ENCODE measurements at places on chromosomes 3 and 15.
A peak's percentile ranks its signal among the peaks of the same experiment; 100 is the strongest.

- DNase-seq, result no peak
Observed at GRCh38 chr3:176313426-176313825, 883.9 kb downstream of the TBL1XR1 start.

- DNase-seq, result no peak
Observed at GRCh38 chr15:27358751-27359434, 387.9 kb downstream of the GABRG3 start.

DNA sequence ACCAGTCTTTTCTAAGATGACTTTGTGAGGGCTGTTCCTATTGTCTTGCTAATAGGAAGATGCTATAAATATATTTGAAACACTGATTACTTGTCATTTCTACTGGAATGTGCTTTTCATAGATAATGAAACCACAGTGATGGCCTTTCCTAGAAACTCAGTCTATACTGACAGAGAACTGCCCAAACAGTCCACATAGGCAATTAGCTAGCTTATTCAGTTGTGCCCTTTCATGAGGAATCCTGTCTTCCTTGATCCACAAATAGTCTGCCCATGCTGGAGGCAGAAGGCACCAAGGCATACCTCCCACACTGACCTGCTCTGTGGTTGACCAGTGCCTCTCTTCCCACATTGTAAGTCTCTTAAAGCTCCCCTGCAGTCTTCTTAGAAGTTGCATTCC, 135.9 kb downstream of the CMSS1 start:
- no peak for DNase-seq

DNA sequence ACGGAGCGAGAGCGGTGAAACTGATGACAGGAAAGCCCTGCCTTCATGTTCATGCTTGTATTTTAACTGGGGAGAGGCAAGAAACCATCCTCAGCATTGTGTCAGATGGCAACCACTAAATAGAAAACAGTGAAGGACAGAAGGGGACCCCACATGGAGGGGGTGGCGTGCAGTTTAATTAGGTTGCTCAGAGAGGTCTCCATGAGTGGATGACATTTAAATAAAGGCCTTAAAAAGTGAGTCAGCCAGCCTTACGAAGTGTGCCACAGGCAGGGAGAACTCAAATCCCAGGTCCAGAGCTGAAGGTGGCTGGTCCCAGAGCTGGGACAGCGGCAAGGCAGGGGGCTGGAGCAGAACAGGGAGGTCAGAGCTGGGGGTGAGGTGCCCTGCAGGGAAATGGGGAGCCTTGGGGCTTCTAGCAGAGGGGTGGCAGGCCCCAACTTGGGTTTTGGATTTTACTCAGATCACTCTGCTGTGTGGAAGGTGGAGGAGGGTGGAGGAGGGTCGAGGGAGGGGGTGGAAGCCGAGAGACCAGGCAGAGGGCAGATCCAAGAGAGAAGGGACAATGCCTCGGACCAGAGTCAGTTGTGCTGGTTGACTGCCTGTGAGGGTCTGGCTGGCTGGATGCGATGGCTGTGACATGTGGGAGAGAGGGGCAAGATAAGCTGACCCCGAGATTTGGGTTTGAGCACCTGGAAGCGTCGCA, 73.7 kb downstream of the KLF13 start:
- DNase-seq, result no peak

DNA sequence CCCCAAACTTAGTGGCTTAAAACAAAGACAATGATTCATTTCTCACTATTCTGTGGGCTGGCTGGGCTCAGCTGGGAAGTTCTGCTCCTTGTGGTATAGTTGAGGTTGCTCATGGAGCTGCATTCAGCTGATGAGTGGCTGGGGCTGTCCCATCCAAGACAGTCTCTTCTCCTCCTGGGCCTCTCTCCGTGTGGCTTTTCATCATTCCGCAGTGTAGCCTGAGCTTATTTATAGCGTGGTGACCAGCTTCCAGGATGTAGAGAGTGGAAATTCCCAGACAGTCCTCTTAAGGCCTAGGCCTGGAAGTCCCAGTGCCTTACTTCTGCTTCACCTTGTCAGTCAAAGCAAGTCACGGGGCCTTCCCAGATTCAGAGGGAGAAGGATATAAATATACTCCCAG, 136.7 kb upstream of the DAZL start:
- no peak for DNase-seq

- no peak for DNase-seq
Observed at GRCh38 chr3:169662843-169663160, 710 bp downstream of the MECOM start.

GRCh38 chr3:103247459-103247858, 812.6 kb downstream of the ZPLD1 start:
- no peak for DNase-seq

DNA sequence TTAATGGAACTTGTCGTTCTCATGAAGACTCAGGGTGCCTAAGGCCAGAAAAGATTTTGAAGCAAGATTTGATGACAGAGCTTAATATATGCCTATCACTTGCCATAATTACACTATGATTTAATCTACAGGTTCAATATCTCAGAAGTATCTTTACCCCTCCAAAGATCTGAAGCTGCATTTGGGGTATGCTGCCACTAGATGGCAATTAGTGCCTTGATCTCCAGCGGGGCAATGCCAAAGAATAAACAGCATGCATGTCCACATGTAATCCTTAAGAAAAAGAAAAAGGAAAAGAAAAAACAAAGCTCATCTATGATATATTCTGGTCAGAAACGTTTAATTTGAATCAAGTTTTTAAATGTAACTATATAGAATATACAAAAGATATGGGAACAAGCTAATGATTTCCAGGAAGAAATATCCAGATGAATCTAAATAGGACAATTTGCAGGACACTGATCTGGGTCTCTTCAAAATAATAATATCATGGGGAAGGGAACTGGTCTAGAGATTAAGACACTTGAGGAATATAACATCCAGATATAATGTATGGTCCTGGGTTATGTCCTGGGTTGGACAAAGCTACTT, 55.0 kb upstream of the SOX14 start:
- peak; percentile 6 for DNase-seq

DNA sequence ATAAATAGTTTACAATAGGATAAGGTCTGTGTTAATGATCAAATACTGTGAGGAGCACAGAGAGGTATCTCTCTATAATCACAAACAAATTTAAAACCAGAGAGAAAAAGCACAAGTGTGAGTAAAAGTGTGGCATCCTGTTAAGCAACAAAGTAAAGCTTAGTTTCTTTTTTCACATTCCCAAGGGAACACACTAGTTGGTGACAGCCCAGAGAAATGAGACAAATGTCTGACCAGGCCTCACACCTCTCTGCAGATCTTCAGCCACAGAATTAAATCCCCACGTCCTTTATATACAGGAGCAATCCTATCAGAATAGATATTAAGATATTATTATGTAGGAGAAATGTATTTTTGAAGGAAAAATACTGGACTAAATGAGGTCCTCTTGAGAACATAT, 2.7 kb downstream of the FBN1 start:
- DNase-seq, result no peak

DNA sequence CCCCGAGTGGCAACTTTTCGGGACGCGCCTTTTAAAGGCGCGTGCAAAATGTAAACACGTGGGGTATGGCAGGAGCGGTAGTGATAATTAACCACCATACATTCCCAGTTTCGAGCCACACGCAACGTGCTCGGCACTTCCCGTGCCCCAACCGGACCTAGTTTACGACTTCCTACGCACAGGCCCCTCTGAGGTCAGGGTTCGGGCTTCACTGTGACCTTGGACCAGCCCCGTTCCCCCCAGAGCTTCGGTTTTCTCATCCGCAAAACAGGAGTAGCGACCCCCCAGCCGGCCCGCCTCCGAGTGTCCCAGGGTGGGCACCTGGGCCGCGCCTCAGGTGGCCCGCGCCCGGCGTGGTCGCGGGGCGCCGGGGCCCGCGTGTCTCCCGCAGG, 451 bp downstream of the CHCHD4 start:
- DNase-seq, result peak; percentile 68

- DNase-seq, result no peak
Observed at GRCh38 chr3:118480101-118480860, 554.4 kb downstream of the IGSF11 start.

DNA sequence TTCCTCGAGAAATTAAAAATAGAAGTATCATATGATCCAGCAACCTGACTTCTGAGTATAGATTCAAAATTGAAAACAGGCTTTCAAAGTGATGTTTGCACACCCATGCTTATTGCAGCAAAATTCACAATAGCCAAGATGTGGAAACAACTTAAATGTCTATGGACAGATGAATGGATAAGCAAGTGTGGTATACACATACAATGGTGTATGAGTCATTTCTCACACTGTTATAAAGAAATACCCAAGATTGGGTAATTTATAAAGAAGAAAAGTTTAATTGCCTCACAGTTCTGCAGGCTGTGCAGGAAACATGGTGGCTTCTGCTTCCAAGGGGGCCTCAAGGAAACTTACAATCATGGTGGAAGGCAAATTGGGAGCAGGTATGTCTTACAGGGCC, 100.8 kb downstream of the KLF13 start:
- DNase-seq, result no peak

GRCh38 chr3:134749802-134750553, 45.1 kb upstream of the EPHB1 start:
- DNase-seq, result no peak

DNA sequence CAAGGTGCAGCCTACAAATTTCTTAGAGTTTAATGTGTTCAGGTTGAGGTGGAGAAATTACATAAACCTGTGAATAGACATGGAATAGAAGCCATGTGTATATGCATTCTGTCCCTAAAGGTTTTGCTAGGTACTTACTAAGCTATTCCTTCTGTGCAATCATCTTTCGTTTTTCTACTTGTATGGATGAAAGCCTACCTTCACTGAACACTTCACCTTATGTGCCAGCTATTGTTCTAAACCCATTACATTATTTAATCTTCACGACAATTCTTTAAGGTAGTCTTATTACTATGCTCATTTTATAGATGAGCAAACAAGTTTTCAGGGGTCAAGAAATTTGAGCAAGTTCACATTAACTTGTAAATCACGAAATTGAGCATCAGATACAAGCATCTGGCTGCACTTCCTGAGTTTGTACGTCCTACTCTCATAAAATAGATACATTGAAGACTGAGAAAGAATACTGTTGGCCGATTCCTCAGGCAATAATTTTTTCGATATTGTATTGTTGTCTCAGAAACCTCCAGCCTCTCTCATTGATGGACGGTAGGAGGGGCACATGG, 635 bp upstream of the RCN2 start:
- no peak for DNase-seq

- no peak for DNase-seq
Observed at GRCh38 chr15:71889385-71889784, 79.0 kb downstream of the NR2E3 start.

- no peak for DNase-seq
Observed at GRCh38 chr15:100033140-100033857, 300.1 kb upstream of the LYSMD4 start.

GRCh38 chr3:133531981-133532380, 41.5 kb upstream of the CDV3 start:
- DNase-seq, result no peak

- DNase-seq, result no peak
Observed at GRCh38 chr3:24483873-24484272, 10.8 kb downstream of the THRB start.

- no peak for DNase-seq
Observed at GRCh38 chr3:112013784-112014143, 15.0 kb downstream of the TAGLN3 start.

DNA sequence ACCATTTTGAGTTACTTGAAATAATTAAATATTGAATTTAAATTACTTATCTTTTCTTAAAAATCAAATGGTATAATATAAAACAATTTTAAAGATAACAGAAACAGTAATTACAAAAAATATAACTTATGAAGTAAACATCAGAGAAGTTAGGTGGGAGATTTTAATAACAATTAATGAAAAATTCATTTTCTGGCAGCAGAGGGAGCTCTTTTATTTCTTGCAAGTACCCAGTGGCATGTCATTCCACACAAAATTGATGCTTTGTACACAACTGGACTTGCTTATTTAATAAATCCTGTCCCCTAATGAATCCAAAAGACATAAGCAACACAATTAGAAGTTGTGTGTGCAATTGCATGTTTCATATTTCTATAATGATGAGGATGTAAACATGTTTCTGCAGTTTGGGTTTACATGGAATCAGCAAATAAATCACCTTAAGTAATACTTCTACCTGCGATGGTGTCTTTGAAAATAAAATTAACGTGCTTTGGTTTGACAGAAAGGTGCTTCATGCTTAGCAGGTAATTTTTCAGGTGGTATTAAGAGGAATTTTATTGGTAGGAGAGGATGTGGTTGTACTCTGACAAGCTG, 861.3 kb downstream of the ZPLD1 start:
- no peak for DNase-seq

DNA sequence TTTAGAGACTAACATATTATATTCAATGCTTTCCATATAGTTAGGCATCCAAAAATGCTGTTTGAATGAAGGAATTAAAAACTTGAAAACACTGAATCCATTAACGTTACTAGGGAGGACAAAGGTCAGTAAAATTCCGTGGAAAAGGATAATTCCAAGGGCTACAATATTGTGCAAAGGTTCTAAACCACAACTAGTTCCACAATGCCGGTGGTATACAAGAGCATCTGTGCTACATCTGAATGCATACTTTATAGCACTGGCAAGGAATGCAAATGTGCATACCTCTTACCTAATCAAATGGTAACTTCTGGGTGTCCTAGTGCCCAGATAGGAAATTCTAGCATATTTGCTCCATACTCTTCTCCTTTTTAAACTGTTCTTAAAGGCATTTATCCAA, 2.2 kb downstream of the ICE2 start:
- DNase-seq, result no peak

GRCh38 chr3:171533702-171534101, 73.5 kb upstream of the TNIK start:
- no peak for DNase-seq

- peak; percentile 56 for DNase-seq
Observed at GRCh38 chr3:16297997-16298885, 33.2 kb downstream of the OXNAD1 start.

DNA sequence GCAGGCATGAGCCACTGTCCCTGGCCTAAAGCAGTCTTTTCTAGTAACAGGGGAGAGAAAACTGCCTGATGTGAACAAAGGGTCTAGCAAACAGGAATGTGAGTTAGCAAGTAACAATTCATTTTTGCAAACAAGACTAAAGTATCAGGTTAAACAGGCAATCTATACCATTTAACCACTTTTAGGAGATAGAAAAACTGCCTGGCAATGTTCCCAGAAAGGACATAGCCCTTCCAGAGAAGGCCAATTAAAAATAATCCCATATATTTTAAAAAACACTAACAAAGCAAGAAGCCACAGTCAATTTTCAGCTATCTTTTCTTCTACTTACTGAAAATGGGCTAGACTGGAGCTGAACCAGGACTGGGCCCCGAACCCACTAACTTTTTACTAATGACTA, 6.3 kb downstream of the RBSN start:
- DNase-seq, result no peak

DNA sequence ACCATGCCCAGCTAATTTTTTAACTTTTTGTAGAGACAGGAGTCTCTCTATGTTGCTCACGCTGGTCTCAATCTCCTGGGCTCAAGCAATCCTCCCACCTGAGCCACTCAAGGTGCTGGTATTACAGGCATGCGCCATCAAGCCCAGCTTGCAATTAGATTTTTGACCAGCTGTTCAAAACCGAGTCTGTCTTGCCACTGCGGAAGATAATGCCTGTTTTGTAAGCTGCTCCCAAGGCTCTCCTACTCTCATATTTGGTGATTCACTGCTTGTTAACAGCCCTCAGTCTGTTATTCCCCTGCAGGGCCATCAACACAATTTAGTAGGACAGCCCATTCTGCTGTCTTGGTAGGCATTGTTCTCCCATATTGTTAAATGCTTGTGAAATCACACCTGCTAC, 17.8 kb upstream of the MCCC1 start:
- DNase-seq, result no peak
